ENCODE measurements at places on chromosomes 2 and 18. TPM values are rescaled to one million over a fixed set of nuclear protein-coding genes. Genes with fewer than 3 reads are reported as not detected.

The MAP3K20 gene
- 4.3 TPM for total RNA-seq

The RGPD4 gene
- not detected for total RNA-seq

The VAPA gene
- total RNA-seq = 162 TPM

The VIT gene
- total RNA-seq = not detected

The ANTXR1 gene
- not detected for total RNA-seq

The ITGB6 gene
- not detected for total RNA-seq

The IL1RL1 gene
- 1.0 TPM for total RNA-seq

The OR6B3 gene
- total RNA-seq = not detected

The OTOF gene
- 0.16 TPM for total RNA-seq

The MRO gene
- total RNA-seq = not detected

The FAP gene
- 0.50 TPM for total RNA-seq

The AMER3 gene
- total RNA-seq = not detected

The PKDCC gene
- not detected for total RNA-seq

The CNRIP1 gene
- not detected for total RNA-seq

DNA sequence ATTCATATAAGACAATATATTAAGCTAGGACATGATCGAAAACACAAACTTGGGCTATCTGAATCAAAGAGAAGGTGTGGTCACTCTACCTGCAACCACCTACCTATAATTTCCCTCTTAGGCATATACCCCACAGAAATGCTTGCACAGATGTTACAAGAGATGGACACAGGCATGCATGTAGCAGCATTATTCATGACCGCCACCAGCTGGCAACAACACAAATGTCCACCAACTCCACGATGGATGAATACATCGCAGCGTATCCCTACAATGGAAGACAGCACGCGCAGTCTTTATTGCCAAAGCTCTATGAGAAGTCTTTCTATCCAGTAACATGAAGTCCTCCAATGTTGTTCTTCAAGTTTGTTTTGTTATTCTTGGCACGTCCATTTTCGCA is 90.8 kb downstream of the ARL4C start:
- no peak for DNase-seq

GRCh38 chr18:46789088-46789487 is 32.2 kb upstream of the ST8SIA5 start:
- no peak for DNase-seq

- DNase-seq = no peak
Observed at GRCh38 chr2:42361728-42362283, 789 bp upstream of the COX7A2L start.

- DNase-seq = no peak
Observed at GRCh38 chr2:48900321-48901014, 144.9 kb upstream of the LHCGR start.

DNA sequence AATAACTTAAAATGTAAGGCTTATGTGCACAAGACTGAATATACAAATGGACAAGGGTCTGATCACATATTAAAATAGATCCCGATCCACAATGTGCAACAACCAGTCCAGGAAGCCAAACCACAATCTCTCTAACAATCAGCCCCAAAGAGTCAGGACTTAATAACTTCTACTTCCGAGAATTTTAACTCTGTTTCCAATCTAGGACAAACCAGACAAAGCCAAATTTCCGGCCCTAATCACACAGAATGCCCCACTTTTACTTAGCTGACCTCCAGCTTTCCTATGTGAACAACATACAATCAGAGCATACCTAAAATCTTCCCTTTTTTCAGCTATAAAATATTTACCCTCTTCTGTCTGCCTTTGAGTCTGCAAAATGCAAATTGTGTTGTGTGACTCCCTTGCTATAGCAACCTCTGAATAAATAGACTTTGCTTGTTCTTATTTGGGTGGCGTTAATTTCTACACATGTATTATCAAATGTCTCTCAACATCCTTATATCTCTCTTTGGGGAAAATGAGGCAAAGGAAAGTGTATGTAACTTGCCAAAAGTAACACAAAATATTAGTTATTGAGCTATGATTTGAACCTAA is 381.9 kb upstream of the MC4R start:
- no peak for DNase-seq

- DNase-seq = no peak
Observed at GRCh38 chr2:171318463-171318934, 115.3 kb downstream of the METTL8 start.

DNA sequence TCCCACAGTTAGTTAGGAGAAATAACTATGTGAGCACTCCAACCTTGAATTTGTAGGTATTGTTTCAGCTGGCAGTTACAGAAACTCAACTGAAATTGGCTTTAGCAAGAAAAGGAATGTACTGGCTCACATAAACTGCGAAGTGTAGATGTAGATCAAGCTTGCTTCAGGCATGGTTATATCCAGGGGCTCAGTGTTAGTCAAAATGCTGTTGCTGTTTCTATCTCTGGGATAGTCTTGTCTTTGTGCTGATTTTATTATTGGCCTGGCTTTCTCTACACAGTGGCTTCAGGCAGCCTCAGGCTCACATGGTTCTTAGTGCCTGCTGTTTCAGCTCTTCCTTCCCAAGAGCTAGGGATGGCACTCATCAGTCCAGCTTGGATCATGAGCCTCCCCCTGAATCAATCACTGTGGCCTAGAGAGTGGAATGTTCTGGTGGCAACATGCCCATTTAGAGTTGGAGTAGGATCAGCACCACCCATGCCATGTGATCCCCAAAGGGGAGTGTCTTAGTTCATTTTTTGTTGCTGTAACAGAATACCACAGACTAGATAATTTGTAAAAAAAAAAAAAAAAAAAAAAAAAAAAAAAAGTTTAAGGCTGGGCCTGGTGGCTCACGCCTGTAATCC is 69.1 kb upstream of the FOXI3 start:
- no peak for DNase-seq

DNA sequence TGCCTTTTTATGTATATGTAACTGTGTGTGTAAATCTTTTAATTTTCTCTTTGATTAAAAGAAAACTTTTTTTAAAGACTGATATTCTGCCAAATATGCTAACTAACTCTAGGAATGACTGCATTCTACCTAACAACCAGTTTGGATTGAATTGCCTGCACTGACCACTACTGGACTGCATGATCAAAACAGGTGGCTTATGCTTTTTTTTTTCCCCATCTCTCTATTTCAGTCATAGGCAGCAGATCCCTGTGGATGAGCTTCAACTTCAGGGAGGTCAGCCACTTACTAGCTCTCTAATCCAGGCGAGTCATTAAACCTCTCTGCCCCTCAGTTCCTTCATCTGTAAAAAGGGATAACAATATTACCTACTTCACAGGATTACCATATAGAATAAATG is 138.6 kb upstream of the SERTAD2 start:
- DNase-seq = no peak

DNA sequence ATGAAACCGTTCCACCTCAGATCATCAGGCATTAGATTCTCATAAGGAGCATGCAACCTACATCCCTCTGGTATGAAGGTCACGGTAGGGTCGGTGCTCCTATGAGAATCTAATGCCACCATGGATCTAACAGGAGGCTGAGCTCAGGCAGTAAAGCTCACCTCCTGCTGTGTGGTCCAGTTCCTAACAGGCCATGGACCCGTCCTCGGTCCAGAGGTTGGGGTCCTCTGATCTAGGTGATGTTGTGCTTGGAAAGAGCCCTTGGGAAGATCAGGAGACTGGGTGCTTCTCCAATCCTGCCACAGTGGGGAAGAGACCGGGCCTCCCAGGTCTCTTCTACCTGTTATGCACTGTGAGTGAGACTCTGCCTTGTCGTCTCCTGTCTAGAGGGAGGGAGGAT is 104.6 kb downstream of the ACKR3 start:
- DNase-seq = no peak

- DNase-seq = no peak
Observed at GRCh38 chr2:141498561-141498960, 632.3 kb downstream of the LRP1B start.

DNA sequence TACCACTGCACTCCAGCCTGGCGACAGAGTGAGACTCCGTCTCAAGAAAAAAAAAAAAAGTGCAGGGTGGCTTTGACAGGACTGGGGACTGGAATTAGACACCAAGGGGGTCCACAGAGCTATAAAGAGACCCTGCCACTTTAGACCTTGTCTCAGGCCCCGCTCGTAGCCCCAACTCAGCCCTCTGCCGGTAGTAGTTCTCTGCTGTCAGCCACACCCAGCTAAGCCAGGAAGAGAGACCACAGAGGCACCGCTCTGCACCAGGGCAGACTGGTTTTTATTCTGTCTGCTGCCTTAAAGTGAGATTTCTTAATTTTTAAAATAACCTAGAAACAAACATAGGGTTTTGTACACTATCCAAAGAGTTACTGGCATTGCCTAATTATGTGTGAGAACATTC is 66.0 kb downstream of the STEAP3 start:
- no peak for DNase-seq

DNA sequence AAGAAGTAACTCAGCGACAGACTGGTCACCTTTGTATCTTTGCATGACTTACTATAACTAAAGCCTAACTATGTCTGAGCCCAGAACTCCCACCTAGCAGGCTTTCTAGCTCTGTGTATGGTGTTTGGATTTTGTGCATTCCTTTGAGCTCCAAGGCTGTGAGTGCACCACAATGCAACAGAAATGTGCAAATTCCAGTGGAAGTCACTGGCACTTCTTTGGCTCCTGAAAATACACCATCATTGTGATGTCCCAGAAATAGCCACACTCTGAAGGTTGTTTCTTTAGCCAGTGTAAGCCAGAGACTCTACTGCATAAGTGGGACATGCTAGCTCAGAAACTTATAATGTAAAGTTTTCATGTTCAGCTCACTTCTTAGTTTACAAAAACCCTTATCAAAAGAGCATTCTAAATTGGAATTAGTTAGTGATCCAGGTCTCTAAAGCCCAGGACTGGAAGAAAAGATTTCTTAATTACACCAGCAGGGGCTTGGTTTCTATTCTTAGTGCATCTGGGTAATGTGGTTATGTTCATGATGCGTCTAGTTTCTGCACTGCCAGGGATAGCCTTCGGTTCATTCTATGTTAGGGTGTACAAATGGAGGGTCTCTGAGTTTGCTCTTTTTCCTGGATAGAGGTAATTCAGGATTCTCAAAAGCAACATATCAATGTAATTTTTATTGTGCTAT is 1239.5 kb upstream of the ZEB2 start:
- DNase-seq = no peak

GRCh38 chr18:41681138-41681880 is 273.7 kb upstream of the PIK3C3 start:
- DNase-seq = no peak

GRCh38 chr2:9260464-9260918 is 53.9 kb downstream of the ASAP2 start:
- no peak for DNase-seq

GRCh38 chr2:30758191-30758651 is 49.0 kb downstream of the CAPN13 start:
- no peak for DNase-seq

All from activated naive CD4-positive, alpha-beta T cell treated with anti-CD3 and anti-CD28 coated beads, Interleukin-2, amount 50 U/mL, for 72 hours (primary cell).